ENCODE measurements at places on chromosomes 7 and 10.
A peak's percentile ranks its signal among the peaks of the same experiment; 100 is the strongest.

GRCh38 chr7:115634633-115635032 lies 395.9 kb downstream of the TFEC start:
- DNase-seq, result no peak

GRCh38 chr10:105185161-105185560 lies 544.1 kb downstream of the SORCS3 start:
- no peak for DNase-seq

GRCh38 chr10:118253397-118253796 lies 88.7 kb downstream of the FAM204A start:
- no peak for DNase-seq

DNA sequence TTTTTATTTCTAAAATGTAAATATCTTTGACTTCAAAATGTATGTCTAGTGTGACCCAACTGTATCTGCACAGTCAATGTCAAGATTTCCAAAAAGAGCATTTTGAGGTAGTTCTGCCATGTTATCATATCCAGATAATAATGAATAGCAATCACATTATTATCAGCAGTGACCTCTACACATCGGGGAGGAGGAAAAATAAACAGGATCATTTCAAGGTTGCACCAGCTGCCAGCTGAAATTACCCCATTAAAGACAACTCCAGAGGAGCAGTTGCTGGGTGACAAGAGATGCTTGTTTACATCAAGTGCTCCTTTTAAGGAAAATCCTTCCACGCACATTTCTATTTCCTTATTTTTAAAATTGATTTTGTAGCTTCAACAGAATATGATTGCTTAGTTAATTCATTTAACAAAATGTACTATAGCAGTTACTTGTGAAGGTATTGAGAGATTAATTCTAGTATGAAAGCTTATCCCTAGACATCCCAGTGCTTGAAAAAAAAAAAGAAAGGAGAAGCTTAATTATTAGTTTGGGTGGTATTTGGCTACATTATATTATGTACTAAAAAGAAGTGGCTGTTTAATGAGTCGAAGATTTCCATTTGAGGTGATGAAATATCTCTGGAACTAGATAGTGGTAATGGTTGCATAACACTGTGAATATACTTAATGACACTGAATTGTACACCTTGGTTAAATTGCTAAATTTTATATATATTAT lies 19.3 kb upstream of the SLC35G1 start:
- no peak for DNase-seq

DNA sequence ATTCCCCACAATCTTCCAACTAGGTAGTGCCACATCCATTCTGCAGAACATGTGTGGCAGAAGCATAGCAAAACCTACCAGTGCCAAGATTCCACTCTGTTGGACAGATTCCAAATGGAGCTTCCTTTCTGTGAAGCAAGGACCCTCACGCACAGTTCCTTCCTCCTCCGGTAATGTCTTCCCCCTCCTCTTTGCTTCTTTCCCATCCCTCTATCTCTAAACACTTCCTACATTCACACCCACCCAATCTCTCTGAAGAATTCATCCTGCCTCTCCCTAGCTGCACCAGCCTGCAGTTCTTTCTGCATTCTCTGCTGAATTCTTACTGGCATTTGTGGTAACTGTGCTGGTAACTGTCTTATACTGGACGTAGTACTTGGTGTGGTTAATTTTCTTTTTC lies 124.9 kb downstream of the RNLS start:
- DNase-seq, result no peak

- DNase-seq, result no peak
Observed at GRCh38 chr7:137325927-137326326, 17.6 kb downstream of the PTN start.

DNA sequence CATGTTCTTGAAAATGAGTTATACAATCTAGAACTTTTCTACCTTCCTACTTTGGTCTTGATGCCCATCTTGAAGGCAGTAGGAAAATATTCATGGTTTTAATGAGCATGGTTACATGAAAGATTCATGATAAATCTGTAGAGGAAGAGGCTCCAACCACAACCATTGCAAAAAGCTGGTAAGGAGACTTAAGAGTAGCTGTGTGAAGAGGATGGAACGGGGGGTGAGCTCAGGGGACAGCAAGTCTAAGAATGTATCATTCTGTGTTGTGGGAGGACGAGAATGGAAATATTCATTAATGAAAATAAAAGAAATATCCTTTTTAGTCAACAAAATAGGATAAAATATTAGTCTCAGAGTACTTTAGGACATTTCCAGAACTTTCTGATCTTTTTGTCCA lies 81.1 kb downstream of the BMPER start:
- DNase-seq, result no peak

DNA sequence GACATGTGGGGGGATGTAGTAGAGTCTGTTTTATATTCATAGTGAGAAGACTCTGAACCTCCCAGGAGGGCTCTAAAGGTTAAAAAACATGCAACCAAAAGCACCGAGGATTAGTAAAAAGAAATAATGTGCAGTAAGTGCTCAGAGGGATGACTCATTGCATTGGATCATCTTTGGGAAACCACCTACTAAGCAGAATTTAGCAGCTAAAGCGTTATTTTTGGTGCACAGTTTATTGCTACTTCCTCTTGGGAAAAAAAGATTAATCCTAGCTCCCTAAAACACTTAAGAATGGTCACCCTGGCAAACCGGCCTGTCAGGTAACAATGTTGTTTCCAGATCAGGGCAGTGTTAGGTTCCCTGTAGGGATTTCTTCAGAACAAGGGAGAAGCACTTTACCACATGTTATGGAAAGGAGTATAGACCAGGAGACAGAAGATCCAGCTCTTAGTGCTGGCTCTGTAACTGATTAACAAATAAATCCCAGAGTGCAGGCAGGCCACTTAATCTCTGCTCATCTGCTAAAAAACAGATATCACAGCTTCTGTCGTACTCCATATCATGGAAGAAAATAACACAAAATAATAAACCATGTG lies 44.8 kb upstream of the FAM133B start:
- DNase-seq, result peak; percentile 87

- DNase-seq, result no peak
Observed at GRCh38 chr7:11713352-11713751, 118.6 kb downstream of the THSD7A start.

Data from inflammatory macrophage treated with lipopolysaccharide for 1 hour (primary cell).